ENCODE measurements at places on chromosomes 3 and 15.
A peak's percentile ranks its signal among the peaks of the same experiment; 100 is the strongest.

DNA sequence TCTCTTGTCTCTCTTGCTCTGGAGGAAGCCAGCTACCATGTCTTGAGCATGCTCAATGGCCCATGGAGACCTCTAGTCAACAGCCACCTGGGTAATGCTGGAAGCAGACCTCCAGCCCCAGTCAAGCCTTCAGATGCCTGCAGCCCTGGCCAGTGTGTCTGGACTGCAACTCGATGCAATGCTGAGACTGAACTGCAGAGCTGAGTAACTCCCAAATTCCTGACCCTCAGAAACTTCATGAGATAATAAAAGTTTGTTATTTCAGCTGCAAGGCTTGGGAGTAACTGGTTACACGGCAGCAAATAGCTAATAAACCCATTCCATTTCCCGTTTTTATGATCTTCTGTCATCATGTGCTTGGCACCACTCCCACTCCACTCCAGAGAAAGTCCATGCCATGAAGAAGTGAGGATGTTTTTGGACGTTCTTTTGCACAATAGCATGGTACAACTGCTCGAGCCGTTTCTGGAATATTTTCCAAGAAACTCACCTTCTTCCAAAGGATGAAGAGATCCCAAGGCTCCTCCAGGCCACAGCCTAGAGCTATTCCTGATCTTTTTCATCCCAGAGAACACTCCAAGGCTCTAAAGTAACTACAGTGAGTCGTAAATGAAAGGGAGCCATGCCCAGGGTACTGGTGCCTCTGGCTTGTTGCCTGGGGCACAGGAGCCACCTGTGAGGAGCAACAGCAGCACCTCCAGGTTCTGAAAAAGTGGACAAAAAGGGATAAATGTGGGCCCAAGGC, 72.0 kb upstream of the KLF13 start:
- peak; percentile 33 for DNase-seq

GRCh38 chr3:151604891-151605290, 128.8 kb upstream of the AADACL2 start:
- DNase-seq: no peak

- no peak for DNase-seq
Observed at GRCh38 chr3:183541235-183541655, 14.3 kb downstream of the KLHL6 start.

GRCh38 chr3:31804251-31805051, 176.6 kb downstream of the OSBPL10 start:
- no peak for DNase-seq

GRCh38 chr3:64829331-64829730, 141.5 kb upstream of the ADAMTS9 start:
- DNase-seq: no peak
